ENCODE measurements at places on chromosomes 4 and X.

GRCh38 chrX:13888284-13888683 lies 71.4 kb upstream of the GPM6B start:
- no peak for DNase-seq

GRCh38 chr4:38008571-38009021 lies 48.4 kb downstream of the PTTG2 start:
- no peak for DNase-seq

- no peak for DNase-seq
Observed at GRCh38 chrX:12138361-12139313, at the start of gene FRMPD4. Gene FRMPD4, plus strand, starts transcription at chrX:12138473. Its CDS starts 499 bp downstream, at chrX:12138972.

- no peak for DNase-seq
Observed at GRCh38 chrX:149837639-149838038, 43.3 kb upstream of the MAGEA8 start.

- DNase-seq: no peak
Observed at GRCh38 chr4:154254999-154255398, 236.6 kb downstream of the DCHS2 start.

DNA sequence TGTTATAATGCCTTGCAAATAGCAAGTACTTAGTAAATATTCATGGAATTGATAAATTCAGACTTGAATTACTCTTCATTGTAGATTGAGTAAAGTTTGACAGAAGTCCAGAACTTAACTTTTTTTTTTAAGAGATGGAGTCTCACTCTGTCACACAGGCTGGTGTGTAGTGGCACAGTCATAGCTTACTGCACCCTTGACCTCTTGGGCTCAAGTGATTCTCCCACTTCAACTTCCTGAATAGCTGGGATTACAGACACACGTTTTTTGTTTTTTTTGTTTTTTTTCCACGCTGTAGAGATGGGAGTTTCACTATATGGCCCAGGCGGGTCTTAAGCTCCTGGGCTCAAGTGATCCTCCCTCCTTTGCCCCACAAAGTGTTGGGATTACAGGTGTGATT lies 32.1 kb downstream of the UBE2K start:
- no peak for DNase-seq

DNA sequence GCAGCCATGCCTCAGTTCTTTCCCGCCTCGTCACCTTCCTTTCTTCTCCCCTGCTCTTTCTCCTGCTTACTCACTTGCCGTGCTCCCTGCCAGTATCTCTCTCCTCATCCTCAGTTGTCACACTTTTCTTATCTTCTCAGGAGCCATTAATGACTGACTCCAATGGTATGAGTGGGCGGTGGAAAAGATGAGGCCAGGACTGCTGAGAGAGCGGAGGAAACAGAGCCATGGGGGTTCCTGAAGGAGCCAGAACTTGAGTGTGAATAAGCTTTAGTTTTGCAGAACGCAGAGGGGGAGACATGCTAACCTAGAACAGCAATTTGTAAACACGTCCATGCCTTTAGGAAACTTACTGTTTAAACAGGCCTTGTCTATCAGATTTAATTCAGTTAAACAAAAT lies 126.5 kb downstream of the CHIC2 start:
- DNase-seq: no peak

- DNase-seq: no peak
Observed at GRCh38 chr4:63492515-63492914, 916.7 kb downstream of the TECRL start.

DNA sequence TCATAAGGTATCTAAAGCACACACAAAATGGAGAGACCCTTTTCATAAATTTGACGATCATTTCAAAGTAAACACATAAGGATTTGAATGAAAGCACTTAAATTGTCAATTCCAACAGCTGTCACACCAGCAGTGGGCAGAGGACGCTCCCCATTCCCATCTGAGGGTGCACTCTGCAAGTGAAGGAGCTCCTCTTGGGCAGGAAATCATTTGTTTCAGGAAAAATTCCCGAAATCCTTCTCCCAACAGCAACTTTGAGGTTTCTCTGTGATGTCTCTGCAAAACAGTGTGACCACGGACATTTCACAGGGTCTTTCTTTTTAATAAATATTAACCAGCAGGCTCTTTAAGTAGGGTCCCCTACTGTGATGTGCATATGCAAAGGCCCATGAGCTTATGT lies 111.0 kb downstream of the EPHA5 start:
- DNase-seq: no peak

DNA sequence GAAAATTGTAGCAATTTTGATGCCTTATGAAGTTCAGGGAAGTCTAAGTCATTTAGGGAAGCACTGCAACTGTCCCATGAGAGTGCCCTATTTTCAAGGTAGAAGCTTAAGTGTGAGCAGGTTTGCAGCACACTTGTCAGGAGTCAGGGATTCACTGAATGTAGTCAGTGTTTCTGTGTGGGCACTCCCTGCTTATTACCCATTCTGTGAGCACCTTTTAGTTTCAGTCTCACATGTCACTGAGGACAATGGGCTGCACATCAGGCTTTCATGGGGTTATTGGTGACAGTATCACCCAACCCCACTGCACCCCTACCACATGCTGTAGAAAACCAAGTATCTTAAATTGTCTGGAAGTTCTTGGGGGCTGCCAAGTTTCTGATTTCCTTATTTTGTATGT lies 2.9 kb upstream of the CCNG2 start:
- no peak for DNase-seq

- no peak for DNase-seq
Observed at GRCh38 chr4:46316215-46316614, 73.7 kb downstream of the GABRA2 start.

- no peak for DNase-seq
Observed at GRCh38 chr4:166458756-166459155, 585.7 kb downstream of the TLL1 start.

DNA sequence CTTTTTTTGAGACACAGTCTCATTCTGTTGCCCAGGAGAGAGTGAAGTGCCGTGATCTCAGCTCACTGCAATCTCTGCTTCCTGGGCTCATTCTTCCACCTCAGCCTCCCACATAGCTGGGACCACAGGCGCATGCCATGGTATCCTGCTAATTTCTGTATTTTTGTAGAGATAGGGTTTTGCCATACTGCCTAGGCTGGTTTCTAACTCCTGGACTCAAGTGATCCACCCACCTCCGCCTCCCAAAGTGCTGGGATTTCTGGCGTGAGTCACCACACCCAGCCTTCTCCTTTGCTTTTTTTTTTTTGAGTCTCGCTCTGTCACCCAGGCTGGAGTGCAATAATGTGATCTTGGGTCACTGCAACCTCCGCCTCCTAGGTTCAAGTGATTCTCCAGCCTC lies 94.1 kb downstream of the PDS5A start:
- DNase-seq: no peak

DNA sequence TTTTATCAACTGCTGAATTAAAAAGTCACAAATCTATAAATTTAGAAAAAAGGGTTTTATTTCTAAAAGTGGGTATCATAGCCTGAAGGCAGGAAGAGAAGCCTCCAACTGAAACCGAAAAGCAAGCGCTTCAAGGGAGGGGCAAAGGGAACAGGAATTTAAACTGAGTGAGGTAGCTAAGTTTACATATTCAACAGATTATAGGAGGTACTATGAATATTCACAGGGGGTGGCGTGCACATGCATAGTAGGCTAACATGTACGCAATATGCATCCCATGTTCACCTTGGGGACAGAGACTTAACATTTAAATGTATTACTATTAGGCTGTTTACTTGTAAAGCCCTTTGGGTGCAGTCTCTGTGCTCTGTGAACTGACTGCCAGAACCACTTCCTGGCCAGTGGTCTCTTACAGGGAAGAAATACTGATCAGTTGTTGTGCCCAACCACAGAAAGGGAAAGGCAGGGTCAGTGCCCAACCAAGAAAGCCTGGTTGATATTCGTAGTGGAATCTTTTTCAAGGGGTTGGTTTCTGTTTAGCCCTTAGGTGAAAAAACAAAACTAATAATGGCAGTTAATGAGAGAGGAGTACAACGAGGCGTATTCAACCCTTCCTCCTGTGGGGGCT lies 168.7 kb upstream of the GALNTL6 start:
- DNase-seq: peak; percentile 35

GRCh38 chrX:74286950-74287740 lies 16.8 kb upstream of the ZCCHC13 start:
- DNase-seq: no peak

DNA sequence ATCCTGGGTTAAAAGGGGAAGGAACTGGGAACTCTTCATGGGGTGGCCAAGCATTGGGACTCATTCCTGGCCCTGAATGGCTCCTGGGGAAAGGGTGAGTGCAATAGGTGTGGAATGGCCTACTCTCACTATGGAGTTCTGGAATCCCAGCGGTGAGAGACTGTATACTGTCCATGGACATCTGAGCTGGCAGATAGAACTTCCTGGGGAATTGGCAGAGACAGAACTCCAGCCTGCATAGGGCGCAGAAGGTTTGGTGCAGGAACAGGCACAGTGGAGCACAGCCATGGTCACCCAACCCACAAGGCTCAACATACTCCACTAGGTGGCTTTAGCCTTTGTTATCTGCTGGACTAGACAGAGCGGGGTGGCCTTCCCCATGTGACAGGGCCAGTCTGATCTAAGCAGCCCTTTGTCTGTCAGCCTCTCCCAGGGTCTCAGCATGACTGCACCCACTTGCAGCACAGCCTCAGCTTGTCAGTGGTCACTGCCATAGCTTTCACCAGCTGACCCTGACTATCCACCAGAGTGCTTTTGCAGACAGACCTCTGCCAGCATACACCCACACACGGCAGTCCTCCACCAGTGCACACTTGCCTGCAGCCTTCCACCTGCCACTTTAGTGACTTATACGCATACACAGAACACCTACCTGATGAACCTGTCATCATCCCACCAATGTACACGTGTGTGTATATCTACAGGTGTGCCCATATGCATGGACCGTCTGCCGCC lies 48.4 kb downstream of the TECRL start:
- DNase-seq: no peak

- no peak for DNase-seq
Observed at GRCh38 chrX:23993012-23993633, 33.9 kb downstream of the KLHL15 start.

GRCh38 chr4:159677521-159677920 lies 574.6 kb downstream of the RAPGEF2 start:
- DNase-seq: no peak

DNA sequence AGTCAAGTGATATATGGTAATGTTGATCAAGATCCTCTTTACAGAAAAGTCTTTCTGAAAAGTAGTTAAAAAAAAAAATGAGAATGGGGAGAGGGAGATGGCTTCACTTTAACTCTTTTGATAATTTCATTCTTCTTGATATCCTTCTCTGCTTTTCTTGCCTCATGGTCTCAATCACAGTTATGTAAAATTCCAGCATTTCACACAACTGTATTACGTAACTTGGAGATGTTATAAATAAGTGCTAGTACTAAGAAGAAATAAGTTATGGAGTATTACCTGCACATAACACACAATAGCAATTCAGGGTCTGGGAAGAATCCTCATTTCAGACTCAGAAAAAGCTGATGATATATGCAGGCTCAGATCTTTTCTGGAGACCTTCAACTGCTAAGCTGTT lies 22.0 kb downstream of the RUFY3 start:
- DNase-seq: no peak

- DNase-seq: peak; percentile 26
Observed at GRCh38 chrX:109782994-109783700, 50.1 kb upstream of the ACSL4 start.

- DNase-seq: no peak
Observed at GRCh38 chr4:36288731-36289426, 7.5 kb downstream of the DTHD1 start.

DNA sequence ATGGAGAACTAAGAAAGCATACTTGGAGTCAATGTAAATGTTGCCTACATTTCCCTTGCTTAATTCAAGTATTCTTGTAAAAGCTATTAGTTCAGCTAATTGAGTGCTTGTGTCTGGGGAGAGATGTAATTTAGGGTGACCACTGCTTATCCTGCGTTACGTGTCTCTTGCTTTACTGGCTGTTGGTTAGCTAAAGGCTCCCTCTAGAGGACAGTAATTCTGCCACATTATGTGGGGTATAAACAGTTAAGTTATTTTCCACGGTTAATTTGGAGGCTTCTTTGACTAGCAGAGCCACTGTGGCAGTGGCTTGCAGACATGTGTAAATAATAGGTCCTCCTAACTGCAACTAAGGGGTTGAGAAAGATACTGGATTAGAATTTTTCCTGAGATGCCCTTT lies 25.3 kb upstream of the NAF1 start:
- no peak for DNase-seq

- no peak for DNase-seq
Observed at GRCh38 chr4:90486346-90486745, 359.2 kb downstream of the CCSER1 start.

DNA sequence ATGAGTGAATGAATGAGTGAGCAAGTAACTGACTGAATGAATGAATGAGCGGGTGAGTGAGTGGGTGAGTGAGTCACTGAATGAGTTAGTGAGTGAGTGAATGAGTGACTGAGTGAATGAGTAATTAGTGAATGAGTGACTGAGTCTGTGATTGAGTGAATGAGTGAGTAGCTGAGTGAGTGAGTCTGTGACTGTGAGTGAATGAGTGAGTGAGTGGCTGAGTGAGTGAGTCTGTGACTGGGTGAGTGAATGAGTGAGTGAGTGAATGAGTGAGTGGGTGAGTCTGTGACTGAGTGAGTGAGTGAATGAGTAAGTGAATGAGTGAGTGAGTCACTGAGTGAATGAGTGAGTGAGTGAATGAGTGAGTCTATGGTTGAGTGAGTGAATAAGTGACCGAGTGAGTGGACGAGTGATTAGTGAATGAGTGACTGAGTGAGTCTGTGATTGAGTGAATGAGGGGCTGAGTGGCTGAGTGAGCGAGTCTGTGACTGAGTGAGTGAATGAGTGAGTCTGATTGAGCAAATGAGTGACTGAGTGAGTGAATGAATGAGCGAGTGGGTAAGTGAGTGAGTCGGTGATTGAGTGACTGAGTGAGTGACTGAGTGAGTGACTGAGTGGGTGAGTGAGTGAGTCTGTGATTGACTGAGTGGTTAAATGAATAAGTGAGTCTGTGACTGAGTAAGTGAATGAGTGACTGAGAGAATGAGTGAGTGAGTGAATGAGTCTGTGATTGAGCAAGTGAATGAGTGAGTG lies 223.0 kb upstream of the PSAPL1 start:
- DNase-seq: no peak

DNA sequence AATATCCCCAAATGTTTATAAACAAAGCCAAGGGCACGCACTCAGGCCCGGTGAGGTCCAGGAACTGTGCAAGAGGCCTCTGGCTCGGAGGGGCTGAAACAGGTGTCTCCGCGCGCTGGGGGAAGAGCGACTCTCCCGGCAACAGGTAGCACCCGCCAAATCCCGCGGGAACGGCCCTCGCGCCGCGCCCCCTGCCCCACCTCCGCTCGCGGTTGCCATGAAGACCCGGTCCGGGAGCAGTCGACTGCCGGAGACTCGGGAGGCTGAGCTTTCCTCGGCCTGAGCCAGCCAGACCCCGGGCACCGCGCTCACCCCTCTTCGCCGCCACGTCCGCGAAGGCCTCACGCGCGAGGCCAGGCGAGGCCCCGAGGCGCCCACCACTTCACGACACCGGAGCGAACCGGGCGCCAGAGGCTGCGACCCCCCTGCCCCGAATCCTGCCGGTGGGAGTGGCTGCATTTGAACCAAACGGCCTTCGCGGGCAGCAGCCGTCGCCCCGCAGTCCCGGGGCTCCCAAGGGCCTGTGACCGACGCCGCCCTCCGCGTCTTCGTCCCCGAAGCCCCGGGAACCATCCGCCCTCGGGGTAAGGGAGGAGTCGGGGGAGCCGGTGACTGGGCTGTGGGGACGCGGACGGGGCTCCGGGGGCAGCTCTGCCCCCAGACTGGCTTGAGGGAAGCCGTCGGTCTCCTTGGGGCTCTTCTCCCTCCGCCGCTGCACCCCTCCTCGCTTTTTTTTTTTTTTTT lies at the start of gene NSUN7:
Gene NSUN7, plus strand, starts transcription at position 239 of the 744 bp plus-strand sequence. CDS start 739 bp downstream, outside the sequence.
- DNase-seq: peak; percentile 39

- no peak for DNase-seq
Observed at GRCh38 chrX:21944136-21944615, 3.7 kb downstream of the SMS start.
